ENCODE measurements at places on chromosomes 2 and 18.

DNA sequence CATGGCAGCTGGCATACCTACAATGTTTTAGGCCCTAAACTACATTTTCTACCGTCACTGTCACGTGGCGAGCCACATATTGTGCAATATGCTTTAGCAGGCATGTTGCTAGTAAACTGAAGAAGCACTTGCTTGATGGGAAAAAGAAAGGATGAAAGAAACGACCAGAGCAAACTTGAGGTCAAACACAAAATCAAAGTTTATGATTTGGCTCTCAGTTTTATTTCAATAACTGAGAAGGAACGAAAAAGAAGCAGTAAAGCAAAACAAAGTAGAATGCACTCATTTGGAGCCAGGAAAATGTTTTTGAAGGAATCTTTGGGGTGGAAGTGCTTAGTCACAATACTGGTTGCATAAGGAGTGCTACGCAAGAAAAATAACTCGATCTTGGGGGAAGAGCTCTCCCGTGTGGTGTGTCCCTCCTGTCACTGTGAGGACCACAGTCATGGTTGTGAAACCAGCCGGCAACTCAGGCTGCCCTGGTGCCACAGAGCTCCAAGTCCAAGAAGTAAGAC, 349.8 kb downstream of the RBM43 start:
- no peak for DNase-seq

- DNase-seq: no peak
Observed at GRCh38 chr2:34123996-34124785, 525.1 kb upstream of the FAM98A start.

DNA sequence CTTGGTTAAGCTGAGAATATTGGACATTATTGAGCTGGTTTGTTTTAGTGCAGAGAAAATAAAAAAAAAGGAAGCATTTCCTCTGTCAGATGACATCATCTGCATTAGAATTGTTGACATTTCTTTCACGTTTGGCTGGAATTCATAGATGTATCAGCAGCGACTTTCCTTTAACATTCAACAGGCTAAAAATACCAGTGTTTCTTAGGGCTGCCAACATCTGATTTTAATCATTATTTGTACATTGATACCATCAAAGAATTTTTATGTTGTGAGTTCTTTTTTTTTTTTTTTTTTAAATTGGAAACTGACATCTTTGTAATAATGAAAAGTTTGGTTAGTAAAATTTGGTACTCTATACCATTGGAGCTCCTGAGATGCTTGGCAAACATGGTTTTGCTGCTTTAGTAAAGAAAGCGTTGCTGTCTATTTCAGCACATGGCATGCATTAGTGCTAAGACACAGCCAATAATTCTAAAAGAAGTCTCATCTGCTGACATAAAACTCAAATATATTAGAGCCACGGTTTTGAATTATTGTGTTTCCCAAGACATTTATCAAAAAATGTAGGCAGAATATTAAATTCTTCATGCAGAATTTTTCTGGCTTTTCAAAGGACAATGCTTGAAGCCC, 33.6 kb downstream of the GTF2A1L start:
- no peak for DNase-seq

DNA sequence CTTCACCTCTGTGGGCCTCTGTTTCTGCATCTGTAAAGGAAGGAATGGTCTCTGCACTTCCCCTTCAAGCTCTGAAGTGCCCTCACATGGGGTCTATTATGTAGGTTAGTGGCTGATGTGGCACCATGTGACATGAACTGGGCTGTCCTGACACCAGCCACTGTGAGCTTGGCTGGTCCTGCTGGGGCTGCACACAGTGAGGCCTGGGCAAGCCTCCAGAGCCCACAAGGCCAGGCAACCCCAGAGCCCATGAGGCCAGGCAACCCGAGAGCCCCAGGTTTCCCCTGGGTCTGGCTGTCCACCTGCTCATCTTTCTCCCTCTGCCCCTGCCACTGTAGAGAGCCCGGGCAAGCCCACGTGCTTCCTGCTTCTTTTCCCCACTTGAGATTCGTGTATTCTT, 150.1 kb upstream of the SMAD2 start:
- DNase-seq: no peak
